Psoas muscle (tissue), 8 donors: ENCODE measurements at places on chromosomes 5 and 9. TPM values are rescaled to one million over a fixed set of nuclear protein-coding genes. Genes with fewer than 3 reads are reported as not detected.

PCDHGA12 gene
- 4.7 TPM for total RNA-seq

ZNF474 gene
- total RNA-seq = 0.12 TPM

SGCD gene
- 34.3 TPM for total RNA-seq

FBP2 gene
- total RNA-seq = 53.2 TPM

HTR1A gene
- total RNA-seq = not detected

TEX48 gene
- not detected for total RNA-seq

CDC25C gene
- not detected for total RNA-seq

DENND4C gene
- total RNA-seq = 13.6 TPM

SLC34A3 gene
- not detected for total RNA-seq

STKLD1 gene
- 0.69 TPM for total RNA-seq

C1QTNF2 gene
- total RNA-seq = 1.8 TPM

SLC9A3 gene
- 1.7 TPM for total RNA-seq

ARL14EPL gene
- total RNA-seq = not detected

SLC4A9 gene
- total RNA-seq = not detected

HRCT1 gene
- total RNA-seq = 0.95 TPM

FBN2 gene
- 0.02 TPM for total RNA-seq

NUTM2G gene
- total RNA-seq = not detected

PCDHB14 gene
- 0.49 TPM for total RNA-seq

LCN9 gene
- not detected for total RNA-seq

MAST4 gene
- total RNA-seq = 9.8 TPM

SLC36A2 gene
- 14.5 TPM for total RNA-seq

HEMGN gene
- not detected for total RNA-seq

PCSK1 gene
- 0.17 TPM for total RNA-seq

LCN6 gene
- total RNA-seq = 6.3 TPM
